ENCODE measurements at places on chromosomes 7 and 10.

- peak; percentile 15 for DNase-seq
These were observed 31.5 kb downstream of the MBL2 start for GRCh38 chr10:52740913-52741675.

GRCh38 chr10:47370015-47370767, 13.9 kb downstream of the ZNF488 start:
- DNase-seq: no peak

- DNase-seq: no peak
These were observed 41.8 kb upstream of the FAM133B start for GRCh38 chr7:92631850-92632487.

GRCh38 chr7:33044401-33044718, 18.2 kb downstream of the NT5C3A start:
- DNase-seq: no peak

DNA sequence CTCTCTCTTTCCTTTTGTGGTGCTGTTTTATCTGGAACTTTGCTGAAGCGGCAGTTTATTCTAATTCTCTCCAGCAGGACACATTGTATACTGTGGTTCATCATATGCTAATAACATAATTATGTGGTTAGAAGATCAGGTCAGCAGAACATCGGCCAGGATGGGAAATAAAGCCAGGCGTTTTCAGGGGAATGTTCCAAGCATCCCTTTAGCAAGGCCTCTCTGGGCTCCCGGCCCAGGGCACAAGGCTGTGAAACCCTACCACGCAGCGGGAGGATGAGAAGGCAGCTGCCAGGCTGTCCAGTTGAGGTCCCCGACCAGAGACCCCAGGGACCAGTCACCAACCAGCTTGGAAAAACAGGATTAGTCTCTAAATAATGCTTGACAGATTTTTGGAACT, 112.2 kb upstream of the GALNT17 start:
- no peak for DNase-seq

DNA sequence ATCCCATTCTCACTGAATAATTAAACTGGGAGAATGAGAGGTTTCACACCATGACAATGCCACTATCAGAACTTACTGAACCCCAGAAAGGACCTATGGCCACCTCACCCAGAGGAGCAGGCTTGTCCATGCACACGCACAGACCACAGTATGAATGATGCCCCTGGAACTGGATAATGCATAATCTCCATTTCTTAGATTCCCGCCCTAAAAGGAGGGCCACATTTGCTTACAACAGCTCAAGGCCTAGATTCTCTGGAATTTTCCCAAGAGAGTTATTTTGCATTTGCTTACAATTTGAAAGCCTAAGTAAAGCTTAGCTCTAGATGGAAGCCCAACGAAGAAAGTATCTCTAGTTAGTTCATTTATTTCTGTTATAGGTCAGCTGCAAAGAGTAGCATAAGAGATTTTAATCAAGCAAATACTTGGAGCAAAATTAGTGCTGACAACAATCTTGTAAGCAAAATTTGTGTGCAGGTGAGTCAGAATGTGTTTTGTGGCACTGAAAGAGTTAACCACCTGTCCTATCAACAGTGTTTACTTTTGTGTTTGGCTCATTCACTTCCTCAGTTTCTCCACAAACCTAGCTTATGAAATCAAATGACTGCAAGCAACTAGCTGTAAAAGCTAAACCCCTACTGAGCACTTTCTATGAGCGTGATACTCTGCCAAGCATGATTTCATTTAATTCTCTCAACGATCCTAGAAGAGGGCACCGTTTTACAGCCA, 32.1 kb downstream of the ELMO1 start:
- no peak for DNase-seq

DNA sequence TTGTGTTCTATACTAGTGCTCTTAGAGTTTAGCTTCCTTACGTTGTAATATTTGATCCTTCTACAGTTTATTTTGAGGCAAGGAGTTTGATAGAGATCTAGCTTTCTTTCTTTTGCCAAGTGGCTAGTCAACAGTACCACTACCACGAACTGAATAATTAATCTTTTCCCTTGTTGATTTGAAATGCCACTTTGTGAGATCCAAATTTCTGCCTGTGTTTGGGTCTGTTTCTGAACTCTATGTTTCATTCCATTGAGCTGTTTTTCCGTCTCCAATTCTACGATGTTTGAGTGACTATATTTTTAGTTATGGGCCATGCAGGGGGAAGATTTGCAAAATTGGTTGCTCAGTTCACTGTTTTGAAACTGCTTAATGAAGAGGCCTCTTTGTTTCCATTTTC, 134.7 kb downstream of the KIAA1217 start:
- no peak for DNase-seq

GRCh38 chr7:143289421-143289820, 1.3 kb downstream of the CASP2 start:
- no peak for DNase-seq

DNA sequence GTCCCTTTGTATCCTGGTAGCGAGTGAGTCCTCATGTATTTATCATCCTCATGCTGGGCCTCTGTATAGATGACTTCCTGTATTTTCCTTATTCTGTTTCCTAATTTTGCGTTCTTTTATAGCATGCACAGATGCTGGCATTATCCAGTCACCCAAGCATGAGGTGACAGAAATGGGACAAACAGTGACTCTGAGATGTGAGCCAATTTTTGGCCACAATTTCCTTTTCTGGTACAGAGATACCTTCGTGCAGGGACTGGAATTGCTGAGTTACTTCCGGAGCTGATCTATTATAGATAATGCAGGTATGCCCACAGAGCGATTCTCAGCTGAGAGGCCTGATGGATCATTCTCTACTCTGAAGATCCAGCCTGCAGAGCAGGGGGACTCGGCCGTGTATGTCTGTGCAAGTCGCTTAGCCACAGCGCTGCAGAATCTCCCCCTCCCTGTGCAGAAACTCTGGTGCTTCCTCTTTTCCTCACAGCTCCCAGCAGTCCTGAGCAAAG, 183.1 kb upstream of the PRSS58 start:
- DNase-seq: no peak

DNA sequence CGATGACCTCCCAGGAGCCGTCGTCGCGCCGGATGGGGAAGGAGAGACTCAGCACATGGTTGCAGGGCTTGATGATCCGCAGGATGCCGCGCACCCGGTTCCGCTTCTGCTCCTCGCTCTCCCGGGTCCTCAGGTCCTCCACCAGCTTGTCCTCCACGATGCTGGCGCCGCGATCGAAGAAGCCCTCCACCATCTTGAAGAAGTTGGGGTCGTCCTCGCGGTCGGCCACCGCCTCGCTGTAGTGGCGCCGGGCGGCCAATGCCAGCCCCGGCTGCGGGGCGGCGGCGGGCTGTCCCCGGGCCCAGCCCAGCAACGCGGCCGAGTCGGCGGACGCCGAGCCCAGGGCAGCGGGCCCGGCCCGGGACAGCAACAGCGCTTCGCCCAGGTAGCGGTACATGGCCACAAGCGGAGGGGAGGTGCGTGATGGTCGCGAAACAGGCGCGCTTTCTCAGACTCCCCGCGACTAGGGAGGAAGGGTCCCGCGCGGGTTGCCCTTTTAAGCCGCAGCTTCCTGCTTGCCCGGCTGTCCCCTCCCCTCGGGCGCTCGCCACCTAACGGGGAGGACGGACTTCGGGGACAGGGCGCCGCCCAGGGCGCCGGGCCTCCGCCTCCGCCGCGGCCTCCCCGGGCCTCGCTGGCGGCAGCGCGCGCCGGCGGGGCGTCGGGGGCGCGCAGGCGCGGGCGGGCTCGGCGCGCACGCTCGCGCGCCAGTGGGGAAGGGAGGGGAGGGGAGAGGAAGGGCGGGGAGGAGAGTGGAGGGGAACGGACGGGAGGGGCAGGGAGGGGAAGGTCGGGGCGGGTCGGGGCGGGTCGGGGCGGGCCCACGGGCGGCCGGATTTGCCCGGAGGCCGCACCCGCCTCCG, at the start of the genes GLUD1 and SHLD2:
Gene GLUD1, minus strand, starts transcription at position 471 of the 863 bp plus-strand sequence. Its CDS starts 74 bp downstream, at position 397.
Gene SHLD2, plus strand, starts transcription at position 834 of the 863 bp plus-strand sequence. CDS start 56,149 bp downstream, outside the sequence.
- DNase-seq: peak; percentile 87

DNA sequence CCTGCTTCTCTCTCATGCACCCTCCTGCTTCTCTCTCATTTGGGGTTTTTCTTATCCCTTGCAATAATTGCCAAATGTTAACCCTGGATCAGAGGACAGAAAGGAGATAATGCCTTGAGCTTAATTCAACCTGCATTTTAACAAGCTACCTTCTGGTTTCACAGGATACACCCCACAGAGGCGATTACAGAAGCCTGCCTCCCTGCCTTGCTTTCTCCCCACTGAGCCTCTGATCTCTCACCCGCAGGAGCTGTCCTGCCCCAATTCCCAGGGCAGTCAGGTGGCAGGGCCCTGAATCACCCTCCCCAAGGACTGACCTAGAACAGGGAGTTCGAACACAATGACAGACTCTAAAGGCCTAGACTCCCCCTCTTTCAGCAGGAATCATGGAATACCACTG, 959.5 kb downstream of the GRID1 start:
- no peak for DNase-seq

- no peak for DNase-seq
These were observed 291.6 kb upstream of the CELF2 start for GRCh38 chr10:10726101-10726500.

GRCh38 chr10:75165684-75166622, 44.6 kb upstream of the VDAC2 start:
- DNase-seq: no peak

DNA sequence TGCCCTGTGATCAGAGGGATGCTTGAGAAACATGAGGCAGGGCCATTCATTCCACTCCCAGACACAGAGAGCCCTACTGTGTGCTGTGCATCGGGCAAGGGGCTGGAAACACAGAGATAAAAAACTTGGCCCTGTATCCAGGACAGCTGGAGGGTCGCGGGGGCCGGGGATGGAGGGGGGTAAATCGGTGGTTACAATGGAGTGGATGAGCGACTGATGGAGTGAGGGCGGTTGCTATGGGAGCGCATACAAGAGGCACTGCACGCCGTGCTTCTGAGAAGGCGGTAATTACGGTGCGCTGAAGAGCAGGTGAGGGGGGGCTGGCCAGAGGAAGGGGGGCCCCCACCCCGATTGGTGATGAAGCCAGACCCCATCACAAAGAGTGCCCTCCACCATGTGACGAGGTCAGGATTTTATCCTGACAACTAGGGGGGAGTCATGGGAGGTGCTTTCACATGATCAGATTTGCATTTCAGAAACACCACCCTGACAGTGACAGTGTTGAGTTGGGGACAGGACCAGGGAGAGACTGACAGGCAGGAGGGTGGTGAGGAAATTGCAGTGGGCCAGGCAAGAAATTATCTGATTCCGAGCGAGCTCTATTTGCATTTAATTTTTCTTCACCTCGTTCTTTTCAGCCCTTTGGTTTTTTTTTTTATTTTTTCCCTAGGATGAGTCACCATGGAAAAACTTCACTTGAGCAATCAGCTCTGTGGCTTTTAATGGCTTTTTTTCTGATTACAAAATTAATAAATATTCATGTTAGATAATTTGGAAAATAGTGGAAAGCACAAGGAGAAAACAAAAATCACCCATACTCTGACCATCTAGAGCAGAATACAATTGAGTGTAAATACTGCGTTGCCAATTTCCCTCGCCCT, 7.8 kb downstream of the CPA5 start:
- DNase-seq: no peak

Data from stimulated activated CD4-positive, alpha-beta T cell treated with anti-CD3 and anti-CD28 coated beads, Interleukin-4, amount 100 ng/mL, for 24 hours (primary cell).